ENCODE measurements at places on chromosomes 11 and 22.

- DNase-seq: peak; percentile 51
Measured at GRCh38 chr22:30116362-30117117, 36.3 kb downstream of the HORMAD2 start.

DNA sequence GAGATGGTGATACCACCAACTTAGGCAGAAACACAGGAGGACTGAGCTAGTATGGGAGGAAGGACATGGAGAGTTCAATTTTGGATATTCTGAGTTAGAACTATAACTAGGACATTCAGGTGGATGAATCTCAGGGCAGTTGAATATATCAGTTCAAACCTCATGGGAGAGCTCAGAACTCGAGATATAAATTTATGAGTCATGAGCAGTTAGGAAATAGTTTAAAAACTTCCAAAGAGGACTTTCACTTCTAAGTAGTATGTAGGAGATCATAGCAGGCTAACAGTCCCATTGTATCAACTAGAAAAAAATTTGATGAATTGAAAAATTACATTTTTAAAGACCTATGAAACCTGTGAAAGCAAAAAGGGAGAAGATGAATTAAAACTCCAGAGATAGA is 436.2 kb upstream of the LARGE1 start:
- no peak for DNase-seq

- no peak for DNase-seq
Measured at GRCh38 chr11:102238391-102238821, 78.9 kb upstream of the BIRC3 start.

DNA sequence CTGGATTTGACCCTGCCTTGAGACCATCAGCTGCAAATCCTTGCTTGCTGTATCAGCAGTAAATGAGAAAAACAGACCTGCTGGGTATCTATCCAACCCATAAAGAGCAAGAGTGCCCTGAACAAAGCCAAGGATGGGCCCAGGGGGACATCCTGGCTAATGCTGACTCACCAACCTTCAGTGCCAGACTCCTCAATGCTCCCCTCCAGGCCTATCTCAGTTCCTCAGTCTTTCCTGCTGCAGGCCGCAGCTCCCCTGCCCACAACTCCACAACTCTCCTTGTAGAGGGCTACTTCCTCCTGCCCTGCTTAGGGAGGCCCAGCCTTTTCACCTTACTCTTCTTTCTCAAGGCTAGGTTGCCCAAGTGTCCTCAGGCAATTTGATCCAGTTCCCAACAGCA is 2.6 kb downstream of the LAMTOR1 start:
- no peak for DNase-seq

GRCh38 chr11:3120071-3120792 is 44.9 kb downstream of the OSBPL5 start:
- DNase-seq: no peak
